SK-N-SH (cell line): ENCODE measurements at places on chromosomes 7 and 10.

GRCh38 chr10:4354382-4354812 lies 471.6 kb upstream of the AKR1E2 start:
- no peak for DNase-seq

GRCh38 chr10:15348579-15348978 lies 22.5 kb downstream of the FAM171A1 start:
- DNase-seq = no peak

DNA sequence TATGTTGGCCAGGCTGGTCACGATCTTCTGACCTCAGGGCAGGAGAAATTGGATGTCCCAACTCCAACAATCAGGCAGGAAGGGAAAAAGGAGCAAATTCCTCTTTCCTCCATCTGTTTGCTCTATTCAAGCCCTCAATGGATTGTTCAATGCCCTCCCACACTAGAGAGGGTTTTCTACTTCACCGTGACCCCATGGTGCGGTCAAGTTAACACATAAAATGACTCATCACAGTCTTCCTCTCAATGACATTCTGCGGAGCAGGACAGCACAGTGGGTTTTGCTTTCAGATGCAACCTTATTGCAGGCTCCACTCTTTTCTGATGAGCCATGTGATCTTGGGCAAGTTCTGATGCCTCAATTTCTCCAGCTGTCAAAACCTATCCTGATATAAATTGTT lies 364.9 kb downstream of the ANKRD30A start:
- no peak for DNase-seq

- no peak for DNase-seq
Observed at GRCh38 chr10:58319599-58319998, 15.2 kb upstream of the UBE2D1 start.

GRCh38 chr7:37993060-37993501 lies 72.6 kb downstream of the EPDR1 start:
- DNase-seq = no peak

DNA sequence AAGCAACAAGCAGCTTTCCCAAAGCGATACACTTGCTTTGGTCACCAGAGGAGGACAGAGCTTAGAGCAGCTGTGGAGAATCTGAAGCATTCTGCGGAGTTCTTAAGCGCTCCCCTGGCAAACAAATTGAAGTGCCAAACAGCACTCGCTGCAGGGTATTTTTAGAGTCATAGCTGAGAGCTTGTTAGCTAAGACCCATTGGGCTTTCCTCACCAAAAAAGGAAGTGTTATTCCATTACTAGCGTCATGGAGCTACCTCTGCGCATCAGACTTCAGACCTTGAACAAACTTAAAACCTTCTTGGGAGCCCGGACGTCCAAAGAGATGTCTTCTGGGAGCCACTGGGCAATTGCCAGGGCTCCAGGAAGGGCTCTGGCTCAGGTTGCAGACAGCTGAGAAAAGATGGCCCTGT lies 23.2 kb upstream of the BMPR1A start:
- DNase-seq = no peak

GRCh38 chr10:86599041-86599440 lies 55.3 kb upstream of the OPN4 start:
- no peak for DNase-seq

- no peak for DNase-seq
Observed at GRCh38 chr10:20454331-20454730, 442.8 kb downstream of the NEBL start.

- DNase-seq = no peak
Observed at GRCh38 chr10:131275691-131276090, 35.8 kb downstream of the TCERG1L start.

DNA sequence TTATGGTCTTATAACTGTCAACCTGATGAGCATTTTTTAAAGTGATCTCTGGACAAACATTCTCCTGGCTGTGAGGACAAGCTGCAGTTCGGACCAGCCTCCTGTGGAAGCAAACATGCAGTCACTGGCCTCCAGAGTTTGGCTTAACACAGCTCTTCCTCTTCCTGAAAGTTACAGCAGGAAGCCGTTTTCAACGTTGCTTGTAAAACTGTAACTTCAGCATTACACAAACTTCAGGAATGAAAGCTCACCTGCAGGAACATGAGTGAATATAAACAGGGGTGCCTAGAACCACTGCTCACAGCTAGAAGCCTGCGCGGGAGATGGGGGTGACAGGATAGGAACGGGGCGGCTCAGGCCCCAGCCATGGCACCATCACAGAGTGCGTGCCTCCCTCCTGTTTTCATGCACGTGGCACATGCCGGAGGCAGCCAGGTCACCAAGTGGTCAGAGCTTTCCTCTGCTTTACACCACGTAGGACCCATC lies 292.9 kb upstream of the PITRM1 start:
- DNase-seq = no peak

- no peak for DNase-seq
Observed at GRCh38 chr10:73916761-73917470, 6.0 kb downstream of the PLAU start.

DNA sequence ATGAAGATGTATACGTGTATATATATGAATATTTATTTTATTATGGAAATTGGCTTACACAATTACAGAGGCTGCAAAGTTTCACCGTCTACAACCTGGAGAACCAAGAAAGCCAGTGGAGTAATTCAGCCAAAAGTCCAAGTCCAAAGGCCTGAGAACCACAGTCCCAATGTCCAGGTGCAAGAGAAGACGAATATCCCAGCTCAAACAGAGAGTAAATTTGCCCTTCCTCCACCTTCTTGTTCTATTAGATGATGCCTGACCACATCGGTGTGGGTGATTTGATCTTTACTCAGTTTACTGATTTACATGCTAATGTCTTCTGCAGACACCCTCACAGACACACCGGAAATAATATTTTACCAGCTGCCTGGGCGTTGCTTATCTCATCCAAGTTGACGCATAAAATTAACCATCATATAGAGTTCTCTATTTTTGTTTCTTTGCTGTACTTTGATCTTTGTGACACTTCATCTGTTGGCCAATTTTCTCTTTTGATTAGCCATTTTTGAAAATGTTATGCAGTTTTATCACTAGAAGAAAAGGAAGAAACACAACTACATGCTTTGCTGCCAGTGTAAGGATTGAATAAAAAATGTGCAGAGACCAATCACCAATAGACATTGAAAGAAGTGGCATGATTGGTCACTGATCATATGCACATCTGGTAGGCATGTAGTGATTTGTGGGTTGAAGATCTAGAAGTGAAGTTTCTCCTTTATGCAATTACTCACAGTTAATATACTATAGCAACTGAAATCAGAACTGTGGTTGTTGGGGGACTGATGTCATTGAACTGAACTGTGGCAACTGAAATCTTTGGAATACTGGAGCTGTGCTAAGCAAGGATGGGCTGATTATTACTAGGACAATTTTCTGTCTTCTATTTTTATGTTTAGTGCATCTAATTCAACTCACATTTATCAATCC lies 68.5 kb downstream of the EPDR1 start:
- DNase-seq = no peak

GRCh38 chr7:111513566-111513965 lies 48.7 kb downstream of the IMMP2L start:
- no peak for DNase-seq

GRCh38 chr7:140592964-140593671 lies 47.5 kb downstream of the DENND2A start:
- no peak for DNase-seq

DNA sequence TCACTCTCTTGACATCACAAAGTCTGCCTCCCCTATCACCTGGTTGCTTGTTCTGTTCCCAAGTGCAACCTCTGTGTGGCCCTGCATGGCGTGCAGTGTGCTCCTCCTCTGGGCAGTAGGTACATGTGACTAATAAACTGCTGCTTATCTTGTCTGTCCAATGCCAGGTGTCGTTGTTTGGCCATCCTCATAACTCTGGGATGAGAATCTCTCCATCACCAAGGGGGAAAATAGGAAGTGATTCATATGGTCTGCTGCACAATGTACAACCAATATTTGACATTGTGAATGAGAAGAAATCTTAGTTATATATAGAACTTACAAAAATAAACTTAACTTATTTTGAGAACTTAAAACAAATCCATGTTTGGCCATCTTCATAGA lies 135.2 kb downstream of the INHBA start:
- no peak for DNase-seq

DNA sequence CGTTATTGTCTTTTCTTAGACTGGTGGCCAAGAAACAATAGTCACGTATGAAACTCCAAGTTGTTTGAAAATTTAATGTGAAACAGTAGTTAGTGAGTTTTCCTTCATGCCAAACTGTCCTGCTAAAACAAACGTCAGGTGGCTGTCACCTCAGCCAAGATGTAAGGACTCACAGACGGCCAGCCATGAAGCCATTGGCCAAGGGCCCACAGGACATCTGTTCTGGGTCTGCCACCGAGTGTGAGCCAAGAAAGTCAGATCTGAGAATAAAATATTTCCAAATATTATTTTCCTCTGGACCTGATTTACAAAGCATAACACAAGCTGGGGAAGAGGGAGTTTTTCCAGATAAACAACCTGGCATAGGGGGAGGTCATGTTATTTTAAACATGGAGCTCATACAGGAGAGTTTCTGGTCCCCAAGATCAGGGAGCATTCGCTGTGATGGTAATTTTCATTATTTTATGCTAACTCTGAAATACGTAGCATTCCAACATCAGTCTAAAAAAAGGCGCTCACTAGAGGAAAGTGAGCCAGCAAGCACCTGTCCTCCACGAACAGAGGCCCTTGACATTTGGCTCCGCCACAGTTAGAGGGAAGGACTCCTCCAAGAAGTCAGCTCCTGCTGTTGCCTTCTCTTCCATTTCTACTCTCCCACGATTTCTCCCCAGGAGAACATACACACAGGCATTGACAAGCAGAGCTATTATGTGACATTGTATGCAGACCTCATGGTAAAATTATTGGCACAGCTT lies 38.9 kb upstream of the LANCL2 start:
- no peak for DNase-seq

GRCh38 chr10:543862-544822 lies 145.3 kb downstream of the DIP2C start:
- DNase-seq = no peak

DNA sequence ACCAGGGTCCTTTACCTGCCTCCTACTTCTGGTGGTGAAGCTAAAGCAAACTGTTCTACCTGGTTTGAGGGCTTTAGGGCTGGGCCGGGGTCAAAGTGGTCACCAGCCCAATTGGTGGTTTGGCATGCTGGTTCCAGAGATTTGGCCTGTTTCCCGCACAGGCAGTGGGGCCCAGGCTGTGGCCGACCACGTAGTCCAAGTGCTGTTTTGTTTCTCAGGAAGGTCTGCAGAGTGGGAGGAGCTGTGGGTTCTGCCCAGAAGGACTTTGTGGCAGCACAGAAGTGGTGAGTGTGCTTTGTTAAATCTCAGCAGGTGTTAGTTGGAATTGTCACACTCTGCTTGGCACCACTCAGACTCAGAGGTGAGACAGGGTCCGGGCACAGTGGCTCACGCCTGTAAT lies 85.8 kb downstream of the MKX start:
- DNase-seq = no peak

DNA sequence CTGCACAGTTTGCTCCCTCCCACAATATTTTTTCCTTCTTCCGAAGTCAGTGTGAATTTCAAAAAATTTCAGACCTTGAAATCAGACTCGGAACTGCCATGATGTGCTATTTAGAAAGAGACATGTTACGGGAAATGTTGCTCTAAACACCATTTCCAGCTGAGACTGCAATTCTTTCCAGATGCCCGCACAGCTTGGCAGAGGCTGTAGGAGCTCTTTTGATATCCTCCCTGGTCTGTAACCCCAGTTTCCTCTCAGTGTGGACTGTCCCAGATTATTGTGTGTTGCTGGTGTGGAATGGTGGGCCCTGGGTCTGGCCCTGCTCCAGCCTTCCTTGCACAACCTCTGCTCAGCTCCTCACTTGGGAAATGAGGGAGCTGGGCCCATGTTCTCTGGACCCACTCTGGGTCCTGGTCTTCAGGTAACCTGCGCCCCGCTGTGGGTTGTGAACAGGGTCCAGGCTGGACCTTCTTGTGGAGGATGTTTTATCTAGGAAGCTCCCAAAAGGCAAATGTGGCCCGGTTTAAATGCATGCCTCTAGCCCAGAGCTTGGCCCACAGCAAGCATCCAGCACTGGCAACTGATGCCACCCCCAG lies 172.8 kb upstream of the CXCL12 start:
- DNase-seq = no peak

- no peak for DNase-seq
Observed at GRCh38 chr7:70571961-70572360, 560.0 kb upstream of the GALNT17 start.

DNA sequence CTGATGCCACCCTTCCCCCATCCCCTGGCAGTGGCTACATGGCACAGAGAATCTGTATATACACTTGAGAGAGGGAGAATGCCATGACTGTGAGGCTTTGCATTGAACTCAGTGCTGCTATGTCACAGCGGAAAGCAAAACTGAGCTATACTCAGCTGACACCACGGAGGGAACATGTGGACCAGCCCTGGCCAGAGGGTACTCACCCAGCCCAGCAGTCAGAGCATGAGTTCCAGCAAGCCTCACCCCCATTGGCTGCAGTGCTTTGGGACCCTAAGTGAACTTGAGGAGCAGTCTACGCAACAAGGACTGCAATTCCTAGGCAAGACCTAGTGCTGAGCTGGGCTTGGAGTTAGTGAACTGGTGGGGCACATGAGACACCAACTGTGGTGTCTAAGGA lies 10.3 kb upstream of the AOC1 start:
- no peak for DNase-seq

GRCh38 chr10:101601541-101601940 lies 13.4 kb downstream of the DPCD start:
- DNase-seq = no peak

DNA sequence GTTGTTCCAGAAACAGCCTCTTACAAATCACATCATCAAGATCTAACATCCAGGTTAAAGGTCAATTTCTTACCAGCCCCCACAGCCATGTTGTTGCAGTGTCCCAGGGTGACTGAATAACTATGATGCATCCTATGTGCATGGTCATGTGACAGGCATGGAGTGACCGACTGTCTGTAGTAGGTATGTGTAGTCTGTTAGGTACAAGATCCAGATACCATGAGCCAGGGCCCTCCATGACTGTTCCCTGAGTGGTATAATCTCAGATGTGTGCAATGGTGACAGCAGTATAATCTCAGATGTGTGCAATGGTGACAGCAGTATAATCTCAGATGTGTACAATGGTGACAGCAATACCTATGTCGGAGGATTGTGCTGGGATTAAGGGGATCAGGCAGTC lies 8.8 kb downstream of the CDHR3 start:
- DNase-seq = no peak

DNA sequence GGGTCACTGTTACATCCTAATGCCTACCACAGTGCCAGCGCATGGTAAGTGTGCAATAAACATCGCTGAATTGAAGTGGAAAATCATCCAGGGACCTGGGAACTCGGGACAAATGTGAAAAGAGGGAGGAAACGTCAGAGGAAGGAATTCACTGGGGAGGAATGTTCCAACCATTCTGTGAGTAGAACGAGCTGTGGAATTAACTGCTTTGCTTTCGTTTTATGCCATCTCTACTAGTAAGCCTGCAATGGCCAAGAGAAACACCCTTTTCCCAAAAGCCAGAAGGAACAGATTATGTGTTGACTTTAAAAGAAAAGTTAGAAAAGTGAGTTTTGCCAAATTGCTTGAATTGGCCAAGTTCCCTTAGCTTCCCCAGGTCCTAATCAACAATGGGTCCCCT lies 1044.9 kb downstream of the TYW1 start:
- DNase-seq = no peak
